Stimulated activated CD8-positive, alpha-beta memory T cell treated with anti-CD3 and anti-CD28 coated beads, Interleukin-12 subunit alpha, Interleukin-12 subunit beta, amount 100 ng/mL, for 1 hour (primary cell): ENCODE measurements at places on chromosomes 12 and 14.

- DNase-seq, result peak; percentile 39
These were observed 69.2 kb downstream of the RASSF3 start for GRCh38 chr12:64679487-64680001.

DNA sequence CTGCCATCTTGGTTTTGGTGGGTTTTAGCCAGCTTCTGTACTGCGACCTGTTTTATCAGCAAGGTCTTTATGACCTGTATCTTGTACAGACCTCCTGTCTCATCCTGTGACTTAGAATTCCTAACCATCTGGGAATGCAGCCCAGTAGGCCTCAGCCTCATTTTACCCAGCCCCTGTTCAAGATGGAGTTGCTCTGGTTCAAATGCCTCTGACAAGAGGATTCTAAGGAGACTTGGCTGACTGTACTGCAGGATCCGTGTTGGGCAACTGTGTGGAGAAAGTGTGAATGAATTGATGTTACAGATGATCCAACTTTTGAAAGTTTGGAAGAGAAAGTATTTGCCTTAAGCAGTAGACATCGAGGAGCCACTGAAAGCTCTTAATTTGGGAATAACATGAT lies 91.0 kb downstream of the TTLL5 start:
- DNase-seq, result no peak

DNA sequence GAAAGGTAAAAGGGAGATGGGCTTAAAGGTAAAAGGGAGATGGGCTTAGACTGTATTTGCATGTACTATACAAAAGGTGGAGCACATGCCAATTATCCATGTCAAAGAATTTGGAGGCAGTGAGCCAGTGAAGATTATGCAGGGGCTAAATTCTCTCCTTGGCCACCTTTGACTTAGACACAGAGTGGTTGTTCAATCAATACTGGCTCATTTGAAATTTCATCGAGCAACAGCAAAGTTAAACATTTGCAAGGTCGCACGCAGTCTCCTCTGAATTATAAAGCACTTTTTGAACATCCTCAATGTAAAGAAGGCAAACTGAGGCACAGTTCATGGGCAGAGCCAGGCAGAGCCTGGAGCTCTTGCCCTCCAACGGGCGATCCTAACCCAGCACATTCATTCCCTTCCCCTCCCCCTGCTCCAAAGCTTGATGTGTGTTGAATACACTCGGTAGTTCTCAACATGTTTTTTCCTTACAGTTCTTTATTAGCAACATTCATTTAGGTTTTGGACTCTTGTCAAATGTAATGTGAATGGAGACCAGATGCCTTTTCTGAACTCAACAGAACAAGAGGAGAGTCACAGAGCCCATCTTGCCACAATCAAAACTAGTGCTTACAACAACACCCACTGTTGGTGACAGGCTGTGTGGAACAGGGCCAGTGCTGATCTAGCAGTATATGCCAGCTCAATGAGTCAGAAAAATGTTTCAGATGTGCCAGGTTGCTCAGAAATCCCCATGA lies 169.7 kb upstream of the G2E3 start:
- no peak for DNase-seq

- DNase-seq, result no peak
These were observed 9.0 kb downstream of the TNS2 start for GRCh38 chr12:53058674-53059433.

GRCh38 chr12:77488041-77488620 lies 342.6 kb upstream of the NAV3 start:
- no peak for DNase-seq

DNA sequence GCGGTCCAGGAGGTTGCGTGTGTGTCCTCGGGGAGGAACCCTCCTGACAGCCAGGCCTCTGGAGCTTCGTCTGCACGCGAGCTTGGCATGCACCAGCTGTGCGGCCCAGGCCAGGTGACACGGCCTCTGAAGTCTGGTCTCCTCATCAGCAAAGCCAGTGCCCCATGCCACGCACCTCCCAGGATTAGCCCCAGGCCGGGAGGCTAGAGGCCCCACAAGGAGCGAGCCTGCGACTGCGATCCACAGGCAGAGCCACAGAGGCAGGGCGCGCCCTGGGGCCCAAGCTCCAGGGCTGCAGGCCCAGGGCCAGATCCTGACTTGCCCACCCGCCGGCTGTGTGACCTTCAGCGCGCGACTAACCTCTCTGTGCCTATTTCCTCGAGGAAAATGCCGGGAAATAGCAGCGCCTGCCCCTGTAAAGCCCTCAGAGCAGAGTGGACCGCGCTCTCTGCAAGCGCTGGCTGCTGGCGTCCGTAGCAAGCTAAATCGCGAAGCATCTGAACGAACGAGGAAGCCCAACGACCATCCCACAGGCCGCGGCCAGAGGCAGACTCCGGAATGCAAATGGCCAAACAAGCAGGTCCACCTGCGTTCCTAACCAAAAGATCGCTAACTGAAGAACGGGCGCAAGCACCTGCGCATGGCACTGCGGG lies 492 bp upstream of the BTBD6 start:
- no peak for DNase-seq

DNA sequence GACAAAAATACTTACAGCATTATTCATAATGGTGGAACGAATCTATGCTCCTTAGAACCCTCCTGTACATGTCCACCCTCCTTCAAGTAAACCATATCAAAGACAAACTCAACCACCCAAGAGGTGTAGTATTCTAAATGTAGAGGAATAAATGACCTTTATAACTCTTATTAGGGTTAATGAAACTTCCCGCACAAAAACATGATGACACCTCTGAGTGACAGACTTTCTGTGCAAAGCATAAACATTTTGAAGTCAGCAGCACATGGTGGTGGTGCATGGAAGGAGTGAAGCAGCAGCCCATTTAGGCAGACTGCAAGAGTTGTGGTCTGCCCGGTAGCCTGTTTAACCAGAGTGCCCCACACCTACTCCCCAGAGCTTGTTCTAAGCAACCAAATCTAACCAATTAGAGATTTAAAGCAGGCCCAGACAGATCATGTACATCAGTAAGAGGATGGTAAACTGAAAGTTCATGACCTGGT lies 615 bp upstream of the ASB8 start:
- DNase-seq, result no peak

- no peak for DNase-seq
These were observed 70.5 kb downstream of the ITPK1 start for GRCh38 chr14:93045211-93045674.

- no peak for DNase-seq
These were observed 18.5 kb downstream of the ATL1 start for GRCh38 chr14:50578433-50578832.

DNA sequence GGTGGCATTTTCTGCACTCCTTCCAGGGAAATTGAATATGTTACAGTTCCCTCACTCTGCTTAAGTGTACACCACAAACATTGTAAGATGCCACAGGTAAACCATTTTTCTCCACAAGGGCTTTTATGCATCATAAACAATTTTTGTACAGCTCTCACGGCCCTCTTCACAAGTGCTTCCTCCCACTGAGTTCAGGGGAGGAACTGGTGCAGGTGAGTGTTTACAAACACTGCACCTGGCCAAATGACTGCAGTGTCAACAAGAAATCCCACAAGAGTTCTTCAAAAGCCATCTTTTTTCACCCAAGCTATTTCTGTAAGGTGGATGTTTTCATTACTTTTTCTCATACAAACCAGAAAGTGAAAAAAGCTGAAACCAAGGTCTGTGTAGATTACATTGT lies 973.2 kb downstream of the AACS start:
- no peak for DNase-seq

DNA sequence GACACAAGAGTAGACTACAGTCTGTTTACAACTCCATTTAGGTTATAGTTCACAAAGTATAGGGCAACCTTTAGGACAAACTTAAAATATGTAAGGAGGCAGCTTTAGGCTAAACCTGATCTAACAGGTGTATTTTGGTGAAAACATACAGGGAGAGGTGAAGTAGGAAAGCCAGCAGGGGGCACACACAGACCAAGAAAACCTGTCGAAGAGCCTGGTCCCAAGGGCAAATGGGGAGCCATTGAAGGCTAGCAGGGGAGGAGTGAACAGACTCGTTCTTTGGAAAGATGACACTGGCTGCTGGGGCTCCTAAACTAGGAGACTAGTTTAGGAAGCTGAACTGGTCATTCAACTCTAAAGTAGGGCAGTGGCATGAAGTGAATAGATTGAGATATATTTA lies 138.8 kb upstream of the WSCD2 start:
- DNase-seq, result no peak
